ENCODE measurements at places on chromosomes 1 and 21.

GRCh38 chr1:161763522-161764098, 2.5 kb upstream of the ATF6 start:
- DNase-seq: no peak

DNA sequence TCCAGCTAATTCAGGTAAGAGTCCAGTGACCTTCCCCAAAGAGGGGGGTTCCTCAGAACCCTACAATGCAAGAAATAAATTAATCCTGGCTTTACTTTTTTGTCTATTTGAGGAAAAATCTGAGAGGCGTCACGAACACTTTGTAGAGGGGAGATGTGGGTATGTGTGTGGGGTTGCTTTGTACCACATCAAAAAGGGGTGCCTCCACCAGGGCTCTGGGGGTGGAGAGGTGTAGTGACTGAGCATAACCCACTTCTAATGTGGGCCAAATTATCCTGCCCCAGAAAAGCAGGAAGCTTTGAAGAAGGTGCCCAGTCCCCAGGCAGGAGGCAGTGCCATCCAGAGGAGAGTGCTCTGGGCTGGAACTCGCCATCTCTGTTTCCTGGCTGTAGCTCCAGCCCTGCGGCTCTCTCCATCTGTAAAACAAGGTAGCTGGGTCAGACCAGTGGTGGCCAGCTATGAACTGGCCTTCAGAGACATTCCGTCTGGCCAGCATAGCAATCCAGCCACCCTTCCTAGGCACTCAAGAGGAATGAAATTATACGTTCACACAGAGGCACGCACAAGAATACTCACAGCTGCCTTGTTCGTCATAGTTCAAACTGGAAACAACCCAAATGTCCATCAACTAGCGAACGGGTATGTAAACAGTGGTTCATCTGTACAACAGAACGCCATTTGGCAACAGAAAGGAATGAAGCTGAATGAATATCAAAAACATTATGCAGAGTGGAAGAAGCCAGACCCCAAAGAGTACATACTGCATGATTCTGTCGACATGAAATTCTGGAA, 45.4 kb upstream of the TNFRSF1B start:
- no peak for DNase-seq

DNA sequence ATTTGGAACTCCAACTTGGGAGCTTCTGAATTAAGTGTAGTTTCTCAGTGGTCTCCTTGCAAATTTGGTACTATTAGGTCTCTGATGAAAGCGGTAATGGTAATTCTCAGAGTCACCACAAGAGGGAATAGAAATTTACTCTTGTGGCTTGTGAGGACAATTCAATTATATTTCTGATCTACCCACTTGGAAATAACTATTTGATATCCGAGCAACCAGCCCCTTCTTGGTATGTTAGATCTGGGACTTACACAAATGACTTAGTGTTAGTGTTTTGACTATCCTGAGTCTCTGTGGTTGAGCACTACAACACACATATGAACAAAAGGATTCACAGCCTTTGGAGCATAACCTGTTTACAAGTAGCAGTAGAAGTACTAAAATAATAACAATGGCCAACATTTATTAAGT, 68.1 kb downstream of the RPS6KA1 start:
- no peak for DNase-seq

GRCh38 chr1:15288173-15288926, 41.3 kb downstream of the FHAD1 start:
- no peak for DNase-seq

DNA sequence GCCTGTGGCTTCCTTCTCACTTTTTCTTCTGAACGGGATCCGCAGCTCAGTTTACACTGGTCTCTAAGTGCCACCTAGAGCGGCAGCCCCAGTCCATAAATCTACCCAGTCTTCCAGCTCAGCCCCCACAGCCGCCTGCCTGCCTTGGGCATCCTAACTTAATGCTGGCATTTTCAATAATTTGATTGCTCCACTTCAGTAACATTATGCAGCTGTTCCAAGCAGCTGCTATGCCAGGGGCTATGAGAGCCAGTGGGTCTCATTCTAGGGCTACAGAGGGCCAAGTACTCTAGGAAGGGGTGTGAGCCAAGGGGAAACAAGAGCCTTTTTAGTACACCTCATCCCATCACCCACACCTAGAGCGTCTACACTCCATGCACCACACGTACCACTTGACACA, 48.4 kb upstream of the COA6 start:
- DNase-seq: no peak

- no peak for DNase-seq
Observed at GRCh38 chr1:183908079-183908478, 103.2 kb downstream of the RGL1 start.

GRCh38 chr1:37901191-37901892, 42.0 kb upstream of the MTF1 start:
- DNase-seq: no peak

DNA sequence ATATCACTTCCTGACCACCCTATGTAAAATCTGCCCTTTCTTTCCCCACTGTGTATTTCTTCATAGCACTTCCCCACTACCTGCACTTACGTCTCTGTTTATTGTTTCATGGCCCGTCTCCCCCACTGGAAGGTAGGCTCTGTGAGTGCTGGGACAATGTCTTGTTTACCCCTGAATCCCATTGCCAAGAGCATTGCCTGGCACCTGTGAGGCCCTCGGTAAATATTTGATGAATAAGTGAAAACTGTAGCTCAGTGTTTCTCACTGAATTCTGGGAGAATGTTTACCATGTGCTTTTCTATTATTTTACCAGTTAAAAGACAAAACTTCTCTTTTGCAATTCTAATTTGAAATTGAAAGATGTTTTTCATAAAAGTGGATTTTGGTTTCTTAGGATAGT, 11.8 kb downstream of the NFASC start:
- no peak for DNase-seq

- no peak for DNase-seq
Observed at GRCh38 chr1:154819628-154820590, 50.2 kb downstream of the KCNN3 start.

DNA sequence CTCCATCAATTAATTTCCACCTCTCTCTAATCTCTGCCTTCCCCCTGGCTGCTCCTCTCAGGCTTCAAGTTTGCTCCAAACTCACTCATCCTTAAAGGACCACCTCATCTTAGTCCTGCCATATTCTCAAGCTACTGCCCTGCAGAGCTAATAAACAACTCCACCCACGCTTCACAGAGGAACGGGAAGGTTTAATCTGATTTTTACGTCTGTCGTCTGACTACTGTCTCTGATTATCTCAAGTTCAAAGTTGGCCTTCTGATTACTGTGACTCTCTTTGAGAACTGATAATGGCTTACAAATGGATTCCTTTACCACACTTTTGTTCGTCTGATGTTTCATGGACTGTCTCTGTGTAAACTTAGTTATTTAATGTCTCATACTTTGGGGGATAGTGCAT, 7.6 kb upstream of the CPT2 start:
- no peak for DNase-seq

- no peak for DNase-seq
Observed at GRCh38 chr1:36178471-36179219, 22.7 kb downstream of the MAP7D1 start.

GRCh38 chr1:150895618-150896017, 8.7 kb downstream of the CTXND2 start:
- no peak for DNase-seq

- DNase-seq: no peak
Observed at GRCh38 chr1:221440658-221441057, 301.2 kb downstream of the DUSP10 start.

- no peak for DNase-seq
Observed at GRCh38 chr1:217135569-217135915, 412.3 kb upstream of the ESRRG start.

DNA sequence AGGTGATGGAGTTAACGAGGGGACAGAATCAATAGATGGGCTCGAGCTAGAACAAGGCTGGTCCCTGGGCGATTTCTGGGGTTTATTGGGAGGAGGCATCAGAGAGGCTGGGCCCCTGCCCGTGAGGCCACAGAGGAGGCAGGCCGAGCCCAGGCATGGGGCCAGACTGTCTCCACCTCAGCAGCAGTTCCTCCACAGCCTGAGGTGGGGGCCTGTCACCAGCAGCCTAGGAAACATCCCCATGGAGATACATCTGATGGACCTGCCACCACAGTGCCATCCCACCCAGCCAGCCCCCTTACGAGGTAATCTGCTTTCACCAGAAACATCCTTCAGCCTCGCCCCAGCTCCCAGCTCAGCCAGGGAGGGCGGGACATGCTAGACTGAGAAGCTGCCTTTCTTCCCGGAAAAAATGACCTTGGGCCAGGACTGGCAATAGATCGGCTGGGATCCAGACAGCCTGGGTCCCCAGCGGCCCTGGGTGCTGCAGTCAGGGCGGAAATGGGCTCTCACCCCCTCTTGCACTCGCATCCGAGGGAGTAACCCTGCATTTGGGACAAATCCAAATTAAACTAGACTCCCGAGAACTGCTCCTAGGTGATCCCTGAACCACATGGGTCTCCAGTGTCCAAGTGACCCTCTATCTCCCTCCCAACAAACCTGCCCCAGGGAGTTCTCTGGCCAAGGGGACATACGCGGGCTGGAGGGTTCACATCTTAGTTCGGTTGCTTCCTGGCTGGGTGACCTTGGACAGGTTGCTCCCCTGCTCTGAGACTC, 10.0 kb upstream of the EPHA8 start:
- no peak for DNase-seq

- DNase-seq: no peak
Observed at GRCh38 chr1:150596095-150596892, 16.9 kb upstream of the MCL1 start.

GRCh38 chr1:227362039-227362438, 43.7 kb upstream of the CDC42BPA start:
- no peak for DNase-seq

- DNase-seq: no peak
Observed at GRCh38 chr21:46223217-46223616, 5.4 kb downstream of the LSS start.

- no peak for DNase-seq
Observed at GRCh38 chr1:73639494-73639893, 558.5 kb downstream of the LRRIQ3 start.

DNA sequence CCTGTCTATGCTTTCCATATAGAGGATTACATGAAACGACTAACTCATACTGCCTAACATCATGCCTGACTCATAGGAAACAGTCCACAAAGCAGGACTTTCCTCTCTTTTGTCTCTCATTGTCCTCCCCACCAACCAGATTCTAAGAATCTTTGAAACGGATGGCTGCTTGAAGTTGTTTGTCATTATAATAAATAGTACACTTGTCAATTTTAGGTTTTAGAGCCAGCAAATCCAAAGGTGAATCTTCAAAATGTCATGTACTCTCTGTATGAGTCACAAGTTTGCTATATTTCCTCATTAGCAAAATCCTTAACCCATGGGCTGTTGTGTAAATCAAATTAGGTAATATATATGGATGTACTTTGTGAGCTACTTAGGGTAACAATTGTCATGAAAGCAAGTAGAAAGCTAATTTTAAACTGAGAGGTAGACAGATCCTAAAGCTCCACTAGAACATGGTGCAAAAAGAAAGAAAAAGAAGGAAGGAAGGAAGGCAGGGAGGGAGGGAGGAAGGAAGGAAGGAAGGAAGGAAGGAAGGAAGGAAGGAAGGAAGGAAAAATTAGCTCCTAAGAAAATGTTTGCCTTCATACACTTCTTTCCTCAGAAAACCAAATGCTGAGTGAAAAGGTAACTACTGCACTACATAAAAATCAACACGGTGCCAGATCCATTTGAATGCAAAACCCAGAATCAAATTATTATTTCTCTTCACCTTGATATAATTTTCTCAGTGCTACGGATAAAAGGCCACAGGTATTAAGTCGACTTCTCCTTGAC, 129.5 kb upstream of the PRMT6 start:
- no peak for DNase-seq

DNA sequence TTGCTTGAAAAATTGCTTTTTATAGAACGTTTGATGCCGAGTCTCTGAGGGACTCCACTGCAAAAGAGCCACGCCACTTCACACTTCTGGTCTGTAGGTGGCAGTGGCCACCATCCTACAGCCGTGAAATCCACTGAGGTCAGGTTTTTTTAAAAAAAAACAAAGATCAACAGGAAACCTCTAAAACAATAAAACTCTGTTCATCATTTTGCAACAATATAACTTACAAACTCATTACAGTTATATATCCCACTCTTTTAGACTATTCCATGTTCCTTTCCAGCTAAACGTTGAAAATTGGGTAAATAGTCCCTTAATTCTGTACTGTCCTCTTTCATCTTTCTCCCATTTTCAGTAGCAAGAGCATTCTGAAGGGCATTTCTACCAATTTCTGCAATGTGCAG, 64.6 kb upstream of the FMN2 start:
- no peak for DNase-seq

- DNase-seq: no peak
Observed at GRCh38 chr1:203202431-203203245, 16.1 kb upstream of the CHI3L1 start.

GRCh38 chr1:16073490-16074119, at the start of gene FAM131C:
Gene FAM131C (minus strand): TSS chr1:16073651. CDS start chr1:16073442, 209 bp downstream.
- DNase-seq: no peak

Measured in stimulated activated CD8-positive, alpha-beta memory T cell treated with anti-CD3 and anti-CD28 coated beads, Interleukin-4, amount 100 ng/mL, for 4 hours (primary cell).